Naive thymus-derived CD8-positive, alpha-beta T cell (primary cell): ENCODE measurements at places on chromosomes 6 and 20.

DNA sequence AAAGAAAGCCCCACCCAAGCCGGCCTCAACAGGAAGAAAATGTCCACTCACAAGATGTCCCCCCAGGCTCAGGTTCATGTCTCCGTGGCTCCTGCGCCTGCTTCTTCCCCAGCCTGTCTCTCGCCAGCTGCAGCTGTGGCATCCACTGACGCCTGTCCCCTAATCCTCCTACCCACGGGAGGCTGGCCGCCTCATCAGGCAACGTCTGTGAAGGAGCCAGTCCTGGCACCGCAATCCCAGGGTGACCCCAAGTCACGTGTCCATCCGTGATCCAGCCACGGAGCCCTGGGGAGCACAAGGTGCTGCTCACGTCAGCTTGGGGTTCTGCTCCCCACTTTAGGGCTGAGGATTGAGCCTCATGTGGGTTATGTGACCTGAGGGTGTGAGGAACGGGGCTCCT, 640.3 kb downstream of the CDH26 start:
- no peak overlapping the region for H3K4me3 ChIP-seq
- no peaks in the 10 kb centered on the region for H3K36me3 ChIP-seq
- no peaks in the 10 kb centered on the region for H3K27me3 ChIP-seq
- DNase-seq: no peak

GRCh38 chr6:108518714-108519576, 41.8 kb upstream of the FOXO3 start:
- no peak for DNase-seq
- H3K4me1 ChIP-seq: no peaks in the 10 kb centered on the region
- H3K4me3 ChIP-seq: no peak overlapping the region

GRCh38 chr6:118485601-118486550, 62.2 kb upstream of the PLN start:
- no peak overlapping the region for H3K4me3 ChIP-seq
- no peaks in the 10 kb centered on the region for H3K27me3 ChIP-seq
- H3K36me3 ChIP-seq: peaks cover 89% of the 10 kb centered on the region
- no peak for DNase-seq
- peaks cover 5% of the 10 kb centered on the region for H3K4me1 ChIP-seq
- H3K27ac ChIP-seq: no peak overlapping the region

DNA sequence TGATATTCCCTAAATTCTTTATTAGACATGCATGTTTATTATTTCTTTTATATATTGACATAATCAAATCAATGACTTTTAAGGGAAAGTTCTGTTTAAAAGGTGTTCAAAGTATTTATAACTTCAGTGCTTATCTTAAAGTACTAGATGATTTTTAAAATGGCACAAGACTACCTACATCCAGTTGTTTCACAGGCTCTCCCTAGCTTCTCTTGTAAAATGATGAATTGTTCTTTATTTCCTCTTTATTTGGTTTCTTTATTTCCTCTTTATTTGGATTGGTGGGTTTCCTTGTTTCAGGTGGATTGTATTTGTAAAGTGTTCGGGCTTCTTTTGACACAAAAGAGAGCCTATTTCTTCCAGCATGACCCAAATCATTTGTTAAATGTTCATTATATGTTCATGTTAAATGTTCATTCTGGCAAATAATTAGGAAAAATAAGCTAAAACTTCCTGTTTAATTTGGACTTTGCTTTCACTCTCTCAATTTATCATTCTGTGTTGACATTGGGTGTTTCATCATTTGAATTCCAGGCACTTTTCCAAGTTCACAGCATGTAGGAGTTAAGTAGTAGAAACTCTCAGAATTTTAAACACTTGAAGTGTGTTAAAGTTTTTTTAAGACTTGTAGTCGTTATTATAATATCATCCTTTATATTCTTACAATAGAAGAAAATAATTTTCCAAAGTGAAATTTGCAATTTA, 24.6 kb downstream of the MLIP start:
- H3K27ac ChIP-seq: no peak overlapping the region
- no peaks in the 10 kb centered on the region for H3K4me1 ChIP-seq
- H3K4me3 ChIP-seq: no peak overlapping the region
- no peaks in the 10 kb centered on the region for H3K27me3 ChIP-seq

DNA sequence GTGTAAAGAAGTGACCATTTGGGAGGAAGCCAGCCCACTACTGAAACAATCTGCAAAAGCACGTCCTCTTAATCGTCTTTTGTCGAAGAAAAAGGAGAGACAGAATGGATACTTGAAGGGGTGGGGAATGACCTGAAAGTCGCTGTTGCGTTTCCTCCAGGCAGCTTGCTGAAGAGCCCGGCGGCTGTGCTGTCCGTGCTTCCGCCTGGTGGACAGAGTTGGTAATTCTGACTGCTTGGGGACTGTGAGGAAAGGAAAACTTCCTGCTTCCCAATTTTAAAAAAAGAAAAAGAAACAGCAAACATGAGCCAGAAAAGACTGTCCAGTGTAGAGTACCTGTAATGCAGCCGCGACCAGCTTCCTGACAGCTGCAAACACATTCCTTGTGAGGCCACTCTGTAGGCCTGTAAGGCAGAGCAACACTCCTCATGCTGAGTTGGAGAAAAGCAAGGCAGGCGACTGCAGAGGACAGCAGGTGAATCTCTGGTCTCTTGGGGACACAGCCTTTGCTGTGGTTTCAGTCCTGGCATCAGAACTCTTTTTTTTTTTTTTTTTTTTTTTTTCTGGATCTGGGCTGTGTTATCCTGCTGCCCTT, 251.1 kb upstream of the TBX18 start:
- H3K36me3 ChIP-seq: no peaks in the 10 kb centered on the region
- H3K4me1 ChIP-seq: no peaks in the 10 kb centered on the region
- H3K27me3 ChIP-seq: peaks cover 14% of the 10 kb centered on the region
- H3K4me3 ChIP-seq: no peak overlapping the region
- no peak for DNase-seq

GRCh38 chr6:52788478-52788877, 15.1 kb downstream of the GSTA1 start:
- peaks cover 5% of the 10 kb centered on the region for H3K4me1 ChIP-seq
- no peak overlapping the region for H3K4me3 ChIP-seq
- H3K27ac ChIP-seq: no peak overlapping the region
- peaks cover 4% of the 10 kb centered on the region for H3K36me3 ChIP-seq
